ENCODE measurements at places on chromosomes 16 and 17. TPM values are rescaled to one million over a fixed set of nuclear protein-coding genes. Genes with fewer than 3 reads are reported as not detected.

DNA sequence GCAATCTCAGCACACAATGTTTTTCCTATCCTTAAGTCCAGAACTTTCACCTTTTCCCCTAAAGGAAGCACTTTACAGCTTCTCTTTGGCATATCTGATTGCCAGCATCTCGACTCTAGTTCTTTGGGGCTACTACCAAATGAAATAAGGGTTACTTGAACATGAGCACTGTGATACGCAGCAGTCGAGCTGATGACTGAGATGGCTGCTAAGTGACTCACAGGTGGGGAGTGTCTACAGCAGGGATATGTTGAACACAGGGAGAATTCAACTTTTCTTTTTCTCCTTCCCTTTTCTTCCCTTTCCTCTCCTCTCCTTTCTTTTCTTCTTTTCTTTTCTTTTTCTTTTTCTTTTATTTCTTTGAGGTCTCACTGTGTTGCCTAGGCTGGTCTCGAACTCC, 334.8 kb downstream of the MAF start:
- H3K36me3 ChIP-seq = no peaks in the 10 kb centered on the region
- no peaks in the 10 kb centered on the region for H3K27me3 ChIP-seq
- no peak overlapping the region for H3K27ac ChIP-seq
- no peak for DNase-seq

- peaks cover 11% of the 10 kb centered on the region for H3K4me1 ChIP-seq
- no peak for DNase-seq
- no peak overlapping the region for H3K4me3 ChIP-seq
Measured at GRCh38 chr16:72937360-72937759, 110.6 kb downstream of the ZFHX3 start.

DNA sequence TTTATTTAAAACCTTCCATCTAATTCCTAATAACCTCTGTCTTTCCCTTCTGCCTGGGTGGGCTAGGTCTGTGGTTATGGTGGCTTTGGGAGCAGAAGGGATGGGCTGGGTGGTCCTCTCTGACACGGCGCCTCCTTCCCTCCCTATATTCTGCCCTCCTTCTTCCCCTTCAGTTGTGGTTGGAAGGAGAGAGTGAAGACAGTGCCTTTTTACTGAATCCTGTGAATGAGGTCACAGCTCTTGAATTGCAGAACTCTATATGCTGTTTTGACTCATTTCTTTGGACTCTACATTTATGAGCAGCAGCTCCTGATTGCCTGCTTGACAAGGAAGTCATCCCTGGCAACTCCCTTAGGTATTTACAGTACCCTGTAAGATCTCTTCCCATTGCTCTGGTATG, 256.0 kb upstream of the ELAC2 start:
- H3K27me3 ChIP-seq = no peaks in the 10 kb centered on the region
- no peaks in the 10 kb centered on the region for H3K36me3 ChIP-seq
- DNase-seq = no peak
- H3K4me3 ChIP-seq = no peak overlapping the region
- no peak overlapping the region for H3K27ac ChIP-seq

GRCh38 chr17:70499067-70499786, 329.9 kb downstream of the KCNJ2 start:
- no peak overlapping the region for H3K27ac ChIP-seq
- H3K4me3 ChIP-seq = no peak overlapping the region
- no peaks in the 10 kb centered on the region for H3K4me1 ChIP-seq
- no peaks in the 10 kb centered on the region for H3K36me3 ChIP-seq
- DNase-seq = no peak
- no peaks in the 10 kb centered on the region for H3K27me3 ChIP-seq

AURKB gene
- 2.0 TPM for total RNA-seq

IGSF6 gene
- total RNA-seq = 0.55 TPM

- no peak overlapping the region for H3K4me3 ChIP-seq
- H3K27me3 ChIP-seq = no peaks in the 10 kb centered on the region
- peak; percentile 19 for DNase-seq
- H3K4me1 ChIP-seq = no peaks in the 10 kb centered on the region
- no peak overlapping the region for H3K27ac ChIP-seq
- no peaks in the 10 kb centered on the region for H3K36me3 ChIP-seq
Measured at GRCh38 chr16:63289834-63290460, 1253.7 kb upstream of the CDH8 start.

GRCh38 chr16:85326113-85326793, 214.0 kb upstream of the CIBAR2 start:
- H3K27me3 ChIP-seq = no peaks in the 10 kb centered on the region
- no peaks in the 10 kb centered on the region for H3K36me3 ChIP-seq
- no peak for DNase-seq
- no peak overlapping the region for H3K27ac ChIP-seq
- no peak overlapping the region for H3K4me3 ChIP-seq
- H3K4me1 ChIP-seq = peaks cover 30% of the 10 kb centered on the region

DNA sequence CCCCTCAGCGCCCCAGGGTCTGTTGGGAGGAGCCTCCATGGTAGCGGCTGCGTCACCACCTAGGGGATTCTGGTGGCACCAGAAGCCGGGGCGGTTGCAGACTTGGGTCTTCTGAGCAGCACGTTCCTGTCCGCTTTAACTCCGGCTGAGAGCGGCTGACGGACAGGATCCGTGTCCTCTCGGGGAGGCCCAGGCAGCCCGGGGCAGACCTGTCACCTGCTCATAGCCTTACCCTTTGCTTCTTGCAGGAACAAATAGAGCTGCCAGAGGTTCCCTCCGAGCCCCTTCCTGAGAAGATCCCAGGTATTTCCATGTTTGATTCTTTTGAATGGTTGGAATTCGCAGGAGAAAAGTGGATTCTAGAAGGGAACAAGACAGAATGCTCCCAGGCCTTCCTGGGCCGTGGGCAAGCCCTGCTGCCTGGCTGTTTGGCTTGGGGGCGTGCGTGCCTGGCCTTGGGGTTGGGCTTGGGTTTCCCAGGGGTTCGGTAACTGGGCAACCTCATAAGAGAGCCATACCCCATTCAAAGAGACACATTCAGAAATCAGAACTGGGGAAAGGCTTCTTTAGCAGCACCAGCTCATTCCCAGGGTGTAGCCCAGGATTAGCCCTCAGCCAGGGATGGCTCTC, 6.6 kb downstream of the CHMP6 start:
- peaks cover 5% of the 10 kb centered on the region for H3K36me3 ChIP-seq
- H3K27ac ChIP-seq = no peak overlapping the region
- DNase-seq = no peak
- no peak overlapping the region for H3K4me3 ChIP-seq
- H3K4me1 ChIP-seq = peaks cover 22% of the 10 kb centered on the region

IL32 gene
- total RNA-seq = 151 TPM

TBC1D26 gene
- not detected for total RNA-seq

All from pancreas (tissue), 10 donors.